Fibroblast of the conjunctiva (primary cell): ENCODE measurements at places on chromosomes 5 and 9.
A peak's percentile ranks its signal among the peaks of the same experiment; 100 is the strongest.

GRCh38 chr9:131666029-131666428, 73.8 kb downstream of the RAPGEF1 start:
- no peak for DNase-seq

DNA sequence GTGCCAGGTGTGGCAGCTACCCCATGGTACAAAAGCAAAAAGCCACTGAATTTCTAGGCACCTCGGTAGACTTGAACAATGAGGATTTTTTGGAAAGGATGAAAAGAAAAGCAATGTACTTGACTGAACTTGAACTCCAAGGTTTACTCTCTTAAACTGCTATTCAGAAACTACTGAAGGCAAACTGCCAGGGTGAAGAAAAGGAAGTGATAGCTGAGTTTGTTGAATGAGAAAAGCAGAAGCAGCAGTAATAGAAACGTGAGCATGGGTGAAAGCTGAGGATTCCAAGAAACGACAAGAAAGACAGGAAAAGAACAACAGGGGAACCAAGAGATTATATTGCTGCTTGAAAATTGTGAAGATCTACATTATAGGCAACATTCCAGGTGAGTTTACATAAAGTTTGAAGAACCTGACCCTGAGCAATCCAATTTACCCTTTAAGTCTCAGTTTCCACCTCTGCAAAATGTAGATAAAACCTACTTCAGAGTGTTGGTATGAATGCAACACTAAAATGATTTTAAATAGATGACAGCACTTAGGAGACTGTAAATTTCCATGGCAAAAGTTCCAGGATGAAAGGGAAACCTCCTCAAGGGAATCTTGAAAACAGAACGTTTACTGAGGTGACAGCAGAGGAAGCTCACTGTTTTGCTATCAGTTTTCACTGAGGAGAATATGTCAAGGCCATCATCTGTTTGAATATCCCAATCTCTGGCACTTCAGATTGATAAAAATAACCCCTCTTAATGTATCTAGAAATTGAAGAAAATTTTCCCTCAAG, 245.8 kb downstream of the SPATA31D1 start:
- DNase-seq = no peak

- DNase-seq = no peak
Measured at GRCh38 chr9:37335238-37335637, 87.3 kb upstream of the GRHPR start.

DNA sequence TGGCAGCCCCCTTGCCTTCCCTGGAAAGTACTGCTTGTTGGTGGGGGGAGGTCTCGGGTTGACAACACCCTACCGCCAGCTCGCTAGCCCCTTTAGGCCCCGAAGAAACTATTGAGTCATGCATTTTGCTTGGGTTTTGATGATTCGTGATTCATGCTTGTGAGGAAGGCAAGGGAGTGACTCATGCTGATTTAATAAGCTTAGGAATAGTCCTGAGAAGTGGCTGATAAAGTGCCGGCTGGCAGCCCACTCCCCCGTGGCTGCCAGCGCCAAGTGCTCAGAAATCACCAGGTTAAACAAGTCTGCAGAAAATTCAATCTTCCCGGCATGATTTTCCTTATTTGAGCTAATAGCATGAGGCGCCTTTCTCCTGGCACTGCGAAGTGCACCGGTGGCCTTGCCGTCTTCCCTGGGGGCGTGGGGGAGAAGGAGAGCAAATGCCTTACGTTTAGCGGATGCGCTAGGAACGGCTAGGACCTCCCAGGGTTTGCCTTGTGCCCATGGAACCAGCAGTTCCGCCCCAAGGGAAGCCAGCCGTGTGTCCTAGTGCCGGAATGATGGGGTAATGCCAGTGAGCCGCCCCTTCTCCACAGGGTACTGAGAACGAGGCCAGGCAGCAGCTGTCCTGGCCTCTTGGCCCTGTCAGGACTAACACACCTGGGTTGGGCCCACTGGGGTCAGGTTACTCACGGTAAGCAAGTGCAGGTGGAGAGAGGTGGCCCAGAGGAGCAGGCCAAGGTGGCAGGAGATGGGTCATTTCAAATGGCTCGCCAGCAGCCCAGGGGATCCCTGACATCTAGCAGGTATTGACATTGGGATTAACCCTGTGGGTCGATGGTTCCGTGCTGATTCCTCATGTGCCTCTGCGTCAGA, 151.9 kb downstream of the MACROH2A1 start:
- peak; percentile 79 for DNase-seq

GRCh38 chr5:65327582-65327981, 154.1 kb downstream of the ADAMTS6 start:
- no peak for DNase-seq

- no peak for DNase-seq
Measured at GRCh38 chr9:14520341-14520740, 172.9 kb downstream of the ZDHHC21 start.

- peak; percentile 80 for DNase-seq
Measured at GRCh38 chr5:32522429-32523143, 62.8 kb upstream of the SUB1 start.

- no peak for DNase-seq
Measured at GRCh38 chr5:169636477-169637084, 494 bp upstream of the DOCK2 start.

GRCh38 chr9:101674165-101674564, 64.3 kb downstream of the GRIN3A start:
- no peak for DNase-seq
